ENCODE measurements at places on chromosomes 7 and 10.

- no peak for DNase-seq
Measured at GRCh38 chr10:130638991-130639390, 502.8 kb downstream of the GLRX3 start.

- no peak for DNase-seq
Measured at GRCh38 chr10:116538456-116538855, 7.3 kb upstream of the PNLIP start.

DNA sequence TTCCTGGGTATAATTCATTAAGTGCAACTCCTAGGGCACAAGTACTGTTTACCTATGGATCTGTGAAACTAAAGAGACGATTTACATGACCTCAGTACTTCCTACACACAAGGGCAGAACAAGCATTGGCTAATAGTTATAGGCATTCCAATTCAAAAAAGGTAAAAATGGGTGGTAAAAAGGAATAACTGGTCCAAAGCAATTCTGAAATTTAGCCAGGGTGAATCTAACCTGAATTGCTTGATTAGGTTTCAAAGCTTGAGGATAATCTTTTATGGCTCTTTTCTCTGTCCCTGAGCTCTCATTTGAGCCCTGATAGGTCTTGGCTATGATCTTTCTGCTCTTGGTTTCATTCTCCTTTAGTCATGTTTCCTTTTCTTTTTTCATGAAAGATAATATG, 52.3 kb upstream of the CALCR start:
- no peak for DNase-seq

DNA sequence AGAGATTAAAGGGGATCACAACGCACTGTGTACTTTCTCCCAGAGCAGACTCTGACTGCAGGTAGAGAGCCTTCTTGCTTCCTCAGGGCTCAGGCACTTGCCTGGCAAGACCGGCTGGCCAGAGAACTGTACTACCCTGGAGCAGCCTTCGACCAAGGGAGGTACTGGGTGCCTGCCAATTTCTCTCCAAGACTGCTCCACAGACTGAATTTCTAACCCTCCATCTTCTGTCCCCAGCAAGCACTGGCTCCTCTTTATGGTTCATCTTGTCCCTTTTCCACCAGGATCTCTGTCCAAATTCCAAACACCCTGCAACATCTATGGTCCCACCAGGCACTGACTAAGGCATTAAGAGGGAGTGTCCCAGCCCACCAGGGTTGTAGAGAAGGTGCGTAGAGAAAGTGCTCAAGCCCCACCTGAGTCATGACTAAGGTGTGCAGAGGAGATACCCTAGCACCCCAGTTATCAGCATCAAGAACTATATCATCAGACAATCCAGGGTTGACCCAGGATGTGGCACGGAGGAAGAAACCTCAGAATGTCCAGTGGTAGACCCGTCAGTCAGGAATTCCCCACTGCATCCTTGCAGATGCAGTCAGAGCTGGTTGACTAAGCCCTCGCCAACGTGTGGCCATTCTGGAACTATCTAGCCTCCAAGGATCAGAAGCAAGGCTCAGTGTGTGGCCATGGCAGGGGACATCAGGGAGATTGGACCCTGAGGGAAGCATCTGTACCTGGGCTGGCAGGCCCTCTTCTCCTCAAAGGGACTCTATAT, 60.9 kb upstream of the CAMK2B start:
- DNase-seq = no peak

GRCh38 chr10:69516316-69516715, 56.9 kb downstream of the NEUROG3 start:
- DNase-seq = no peak

DNA sequence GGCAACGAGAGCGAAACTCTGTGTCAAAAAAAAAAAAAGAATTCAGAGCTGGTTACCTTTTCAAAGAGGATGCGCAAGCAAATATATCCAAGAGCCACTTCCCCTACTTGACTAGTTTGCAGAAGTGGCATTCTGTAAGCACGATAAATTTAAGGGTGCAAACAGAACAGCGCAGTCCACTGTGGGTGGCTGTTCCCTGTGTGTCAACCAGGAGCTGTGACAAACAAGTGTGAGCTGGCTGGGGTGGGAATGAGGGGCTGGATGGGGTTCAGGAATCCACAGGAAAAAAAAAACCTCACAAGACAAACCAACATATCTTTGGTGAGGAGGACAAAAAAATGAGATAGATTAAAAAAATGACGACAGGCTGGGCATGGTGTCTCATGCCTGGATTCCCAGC, 15.9 kb downstream of the GUSB start:
- DNase-seq = no peak

DNA sequence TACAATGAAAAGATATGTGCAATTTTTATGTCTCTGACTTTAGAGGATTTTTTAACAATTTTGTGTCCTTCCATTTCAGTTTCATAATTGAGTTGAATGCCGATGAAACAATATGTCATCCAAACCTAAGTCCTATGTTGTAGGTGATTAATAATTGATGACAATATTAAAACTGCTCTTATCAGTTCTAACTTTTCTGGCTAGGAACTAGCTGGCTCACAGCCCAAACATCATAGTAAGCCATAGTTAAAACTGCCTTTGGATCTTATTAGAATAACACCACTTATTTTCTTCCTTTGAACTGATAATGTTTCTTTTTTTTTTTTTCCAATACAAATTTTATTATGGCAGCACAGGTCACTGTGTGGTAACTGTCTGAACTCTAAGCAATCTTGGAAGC, 230.9 kb downstream of the GRM8 start:
- DNase-seq = no peak

DNA sequence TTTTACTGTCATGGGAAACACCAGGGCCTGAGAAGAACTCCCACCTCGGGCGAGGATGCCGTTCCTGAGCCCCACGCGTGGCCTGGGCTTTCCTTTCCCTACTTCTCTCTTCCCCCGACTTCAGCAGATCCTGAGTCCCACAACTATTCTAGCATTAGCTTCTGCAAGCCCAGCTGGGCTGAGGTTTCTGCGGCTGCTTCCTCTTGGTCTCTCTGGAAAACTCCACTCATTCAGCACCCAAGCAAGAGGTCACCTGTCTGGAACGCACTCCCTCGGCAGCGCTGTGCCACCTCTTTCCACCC, 761 bp upstream of the DOCK1 start:
- DNase-seq = no peak

DNA sequence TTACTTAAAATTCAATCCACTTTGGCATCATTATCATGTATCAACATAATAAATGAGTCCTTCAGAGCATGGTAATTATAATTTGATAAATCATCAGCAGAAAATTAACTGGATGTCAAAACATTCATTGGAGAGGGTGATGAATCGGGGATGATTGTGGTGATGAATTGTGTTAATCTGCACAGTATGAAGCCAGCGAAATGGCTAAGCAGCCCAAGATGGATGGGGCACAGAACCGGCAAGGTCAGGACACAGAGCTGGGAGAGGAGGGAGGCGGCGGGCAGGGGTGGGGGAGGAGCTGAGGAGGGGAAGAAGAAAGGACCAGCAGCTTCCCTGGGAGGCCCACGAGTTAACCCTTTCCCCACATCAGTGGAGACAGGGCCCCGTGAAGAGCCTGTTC, 536.1 kb downstream of the LRMDA start:
- DNase-seq = no peak

DNA sequence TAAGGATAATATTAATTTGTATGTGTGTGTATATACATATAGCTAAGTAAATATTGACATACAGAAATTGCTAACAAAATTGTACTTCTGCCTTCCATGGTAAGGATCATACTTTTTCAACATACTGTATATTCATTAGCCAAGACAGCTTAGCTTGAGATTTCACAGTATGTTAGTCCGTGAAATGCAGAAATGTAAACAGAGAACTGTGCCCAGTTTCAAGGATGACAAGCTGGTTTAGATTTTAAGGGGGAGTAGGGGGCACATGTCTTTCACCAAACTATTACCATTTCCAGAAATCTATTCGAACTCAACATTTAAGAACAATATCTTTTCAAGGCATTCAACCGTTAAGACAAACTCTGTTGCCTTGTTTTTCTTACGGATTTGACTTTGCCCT, 182.2 kb downstream of the SORCS1 start:
- no peak for DNase-seq

- no peak for DNase-seq
Measured at GRCh38 chr10:116324951-116325635, 845 bp downstream of the CCDC172 start.

DNA sequence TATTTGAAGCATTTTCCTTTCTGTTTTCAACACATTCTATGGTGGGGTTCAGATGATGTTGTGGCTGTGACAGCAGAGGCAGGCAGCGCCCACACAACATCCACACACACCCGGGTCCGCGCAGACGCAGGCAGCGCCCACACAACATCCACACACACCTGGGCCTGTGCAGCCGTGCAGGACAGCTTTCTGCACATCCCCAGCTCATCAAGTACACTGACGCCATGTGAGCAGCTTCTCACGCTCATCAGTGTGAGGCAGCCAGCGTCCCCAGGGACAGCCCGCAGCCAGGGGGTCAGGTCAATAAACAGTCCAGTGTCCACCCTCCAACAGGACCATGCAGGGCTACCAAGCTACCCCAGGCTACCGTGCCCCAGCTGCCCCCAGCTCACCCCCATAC, 272.8 kb upstream of the TCERG1L start:
- no peak for DNase-seq

DNA sequence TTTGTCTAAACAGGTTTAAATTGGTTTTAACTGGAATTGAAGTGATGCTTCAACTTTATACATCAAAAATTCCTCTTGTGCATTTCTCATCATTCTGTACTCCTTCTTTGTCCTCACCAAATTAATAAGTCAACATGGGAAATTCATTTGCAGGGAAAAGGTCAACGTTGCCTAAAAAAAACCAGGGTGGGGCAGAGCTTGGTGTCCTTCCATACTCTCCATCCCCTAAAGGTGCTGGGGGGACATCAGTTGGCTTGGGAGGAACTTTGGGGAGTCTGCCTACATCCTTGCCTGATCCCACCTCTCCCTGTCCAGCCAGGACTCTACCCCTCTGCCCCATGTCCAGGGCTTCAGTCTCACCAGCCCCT, 34.1 kb upstream of the SLC26A3 start:
- no peak for DNase-seq

DNA sequence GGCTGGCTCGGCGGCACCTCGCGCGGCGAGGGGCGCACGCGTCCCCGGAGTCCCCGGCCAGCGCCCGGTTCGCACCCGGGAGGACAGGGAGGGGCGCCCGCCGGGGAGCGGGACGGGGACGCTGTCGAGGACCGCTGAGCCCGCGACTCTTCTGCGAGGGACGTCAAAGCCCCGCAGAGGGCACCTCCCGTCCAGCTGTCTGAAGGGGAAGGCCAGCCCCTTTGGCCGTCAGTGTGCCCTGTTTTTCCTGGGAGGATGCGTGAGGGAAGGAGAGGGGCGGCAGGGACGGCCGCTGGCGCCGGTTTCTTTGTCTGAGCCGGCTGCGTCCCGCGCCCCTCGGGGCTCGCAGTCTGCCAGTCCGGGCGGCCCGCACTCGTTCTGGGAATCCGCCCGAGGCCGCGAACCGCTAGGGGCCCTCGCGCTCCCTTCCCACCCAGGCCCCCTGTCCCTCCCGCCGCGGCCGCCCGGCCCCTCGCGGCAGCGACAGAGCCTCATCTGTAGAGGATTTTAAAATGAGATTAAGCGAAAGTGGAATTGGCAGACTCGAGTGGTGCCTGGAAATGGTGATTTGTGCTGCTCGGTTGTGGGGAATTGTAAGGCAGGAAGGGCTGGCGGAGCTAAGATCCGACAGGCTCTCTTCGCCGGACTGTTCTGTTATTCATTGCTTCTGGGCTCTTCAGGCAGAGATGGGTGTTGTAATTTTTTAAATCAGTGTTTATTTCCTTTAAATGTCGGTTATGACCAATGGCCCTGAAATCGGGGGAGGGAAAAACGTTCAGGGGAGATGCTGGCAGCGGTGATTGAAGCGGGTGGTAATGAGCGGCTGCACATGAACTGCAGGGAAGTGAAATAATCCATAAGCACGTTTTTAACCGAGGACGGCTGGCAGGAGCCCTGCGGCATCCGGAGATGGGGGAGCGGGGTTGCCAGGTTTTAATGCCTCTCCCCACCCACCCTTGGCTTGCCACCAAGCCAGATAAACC, 618 bp upstream of the RELN start:
- no peak for DNase-seq

DNA sequence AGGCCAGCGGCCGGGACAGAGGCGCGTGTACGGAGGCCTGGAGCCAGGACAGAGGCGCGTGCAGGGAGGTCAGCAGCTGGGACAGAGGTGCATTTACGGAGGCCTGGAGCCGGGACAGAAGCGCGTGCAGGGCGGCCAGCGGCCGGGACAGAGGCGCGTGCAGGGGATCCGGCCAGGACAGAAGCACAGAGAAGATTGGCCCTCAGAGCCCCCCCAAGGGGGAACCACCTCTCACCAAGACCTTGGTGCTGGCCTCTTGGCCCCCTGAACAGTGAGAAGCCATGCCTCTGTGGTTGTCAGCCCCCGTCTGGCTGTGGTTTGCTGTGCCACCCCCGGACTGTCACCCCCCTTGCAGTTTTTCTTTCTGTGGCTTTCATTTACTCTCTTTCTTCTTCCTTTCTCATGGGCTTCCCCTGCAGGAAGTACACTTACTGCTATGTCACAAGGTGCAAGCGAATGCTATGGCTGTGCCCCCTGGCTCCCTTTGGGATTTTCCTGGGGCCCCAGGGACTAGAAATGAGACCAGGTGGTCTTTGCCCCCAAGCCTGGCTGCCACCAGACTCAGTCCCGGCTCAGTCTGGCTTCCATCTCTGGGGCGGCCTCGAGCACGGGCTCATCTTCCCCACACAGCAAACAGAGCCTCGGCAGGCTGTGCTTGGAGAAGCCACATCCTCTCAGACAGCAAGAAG, 41.1 kb downstream of the INSIG1 start:
- no peak for DNase-seq

- no peak for DNase-seq
Measured at GRCh38 chr7:85509476-85509875, 322.6 kb upstream of the SEMA3D start.

DNA sequence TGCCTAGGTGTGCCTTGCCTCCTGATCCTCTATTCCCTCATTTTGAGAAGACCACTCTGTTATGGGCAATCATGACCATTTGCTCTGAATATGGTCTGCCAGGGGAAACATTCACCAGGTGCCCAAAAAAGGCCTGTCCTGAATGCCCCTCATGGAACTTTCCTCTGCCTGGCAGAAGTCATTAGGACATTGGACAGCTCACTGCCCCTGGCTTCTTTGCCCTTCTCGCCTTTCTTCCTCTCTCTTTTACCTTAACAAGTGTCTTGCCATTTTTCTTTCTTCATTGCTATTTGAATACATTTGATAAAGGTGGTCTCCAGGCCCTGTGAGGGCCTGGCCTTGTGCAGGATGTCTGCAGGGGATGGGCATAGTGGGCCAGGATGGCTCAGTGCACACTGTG, 20.3 kb downstream of the MBL2 start:
- no peak for DNase-seq

- no peak for DNase-seq
Measured at GRCh38 chr10:98030991-98031431, 590 bp upstream of the CRTAC1 start.

GRCh38 chr7:70676243-70676642, 455.7 kb upstream of the GALNT17 start:
- DNase-seq = no peak

GRCh38 chr7:105876964-105877601, 684 bp upstream of the ATXN7L1 start:
- no peak for DNase-seq

- DNase-seq = no peak
Measured at GRCh38 chr7:143334244-143334643, 18.3 kb downstream of the CLCN1 start.

- DNase-seq = peak; percentile 94
Measured at GRCh38 chr10:84244651-84245270, at the start of gene RGR. Gene RGR, plus strand, starts transcription at chr10:84245053. Its CDS starts 38 bp downstream, at chr10:84245091.

All from amygdala (tissue), 56 donors.